ENCODE measurements at places on chromosomes 6 and 20.
A peak's percentile ranks its signal among the peaks of the same experiment; 100 is the strongest.

- no peak for DNase-seq
Measured at GRCh38 chr6:68229566-68229965, 405.5 kb upstream of the ADGRB3 start.

DNA sequence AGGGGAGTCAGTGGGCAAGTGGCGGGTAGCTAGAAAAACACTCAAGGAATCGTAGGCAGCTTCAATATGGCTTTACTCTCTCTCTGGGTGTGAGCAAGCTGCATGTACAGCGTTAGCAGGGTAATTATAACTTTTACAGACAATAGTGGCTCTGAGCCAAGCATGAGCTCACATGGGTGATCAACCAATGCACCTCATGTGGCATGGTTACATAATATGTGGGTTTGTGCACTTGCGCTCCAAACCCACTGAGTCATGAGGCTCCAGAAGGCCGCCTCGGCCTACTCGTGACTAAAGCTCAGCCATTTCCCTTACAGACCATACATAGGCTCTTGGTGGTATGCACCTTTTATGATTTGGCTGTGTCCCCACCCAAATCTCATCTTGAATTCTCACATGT, 78.4 kb upstream of the FBXL4 start:
- no peak for DNase-seq

DNA sequence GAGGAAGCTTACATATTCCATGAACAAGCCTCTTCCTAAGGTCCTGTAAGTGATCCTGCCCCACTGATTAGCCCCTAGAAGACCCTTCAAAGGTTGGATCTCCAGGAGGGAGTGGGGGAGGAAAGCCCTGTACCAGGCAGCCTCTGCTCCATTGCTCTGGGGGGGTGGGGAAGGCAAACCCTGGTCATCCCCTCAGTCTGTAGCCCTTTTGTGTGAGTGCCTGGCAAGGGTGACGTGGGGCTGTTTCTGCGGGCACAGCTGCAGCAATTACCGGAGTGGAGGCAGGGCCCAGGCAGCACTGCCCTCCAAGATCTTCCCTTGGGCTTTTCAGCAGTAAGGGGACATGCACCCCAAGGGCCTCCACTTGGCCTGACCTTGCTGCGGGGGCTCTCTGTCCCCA, at the start of gene MOG:
Gene MOG, plus strand, starts transcription at position 295 of the 400 bp plus-strand sequence. CDS start 118 bp downstream, outside the sequence.
- DNase-seq = no peak

DNA sequence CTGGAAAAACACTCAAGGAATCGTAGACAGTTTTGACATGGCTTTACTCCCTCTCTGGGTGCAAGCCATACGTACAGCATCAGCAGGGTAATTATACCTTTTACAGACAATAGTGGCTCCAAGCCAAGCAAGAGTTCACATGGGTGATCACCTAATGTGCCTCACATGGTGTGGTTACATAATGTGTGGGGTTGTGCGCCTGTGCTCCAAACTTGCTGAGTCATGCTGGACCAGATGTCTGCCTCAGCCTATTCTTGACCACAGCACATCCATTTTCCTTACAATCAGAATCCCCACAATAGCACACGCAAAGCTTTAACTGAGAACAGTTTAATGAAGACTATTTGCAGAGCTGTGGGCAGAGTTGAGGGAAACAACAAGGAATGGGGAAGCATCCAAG, 74.5 kb downstream of the ALDH8A1 start:
- no peak for DNase-seq

DNA sequence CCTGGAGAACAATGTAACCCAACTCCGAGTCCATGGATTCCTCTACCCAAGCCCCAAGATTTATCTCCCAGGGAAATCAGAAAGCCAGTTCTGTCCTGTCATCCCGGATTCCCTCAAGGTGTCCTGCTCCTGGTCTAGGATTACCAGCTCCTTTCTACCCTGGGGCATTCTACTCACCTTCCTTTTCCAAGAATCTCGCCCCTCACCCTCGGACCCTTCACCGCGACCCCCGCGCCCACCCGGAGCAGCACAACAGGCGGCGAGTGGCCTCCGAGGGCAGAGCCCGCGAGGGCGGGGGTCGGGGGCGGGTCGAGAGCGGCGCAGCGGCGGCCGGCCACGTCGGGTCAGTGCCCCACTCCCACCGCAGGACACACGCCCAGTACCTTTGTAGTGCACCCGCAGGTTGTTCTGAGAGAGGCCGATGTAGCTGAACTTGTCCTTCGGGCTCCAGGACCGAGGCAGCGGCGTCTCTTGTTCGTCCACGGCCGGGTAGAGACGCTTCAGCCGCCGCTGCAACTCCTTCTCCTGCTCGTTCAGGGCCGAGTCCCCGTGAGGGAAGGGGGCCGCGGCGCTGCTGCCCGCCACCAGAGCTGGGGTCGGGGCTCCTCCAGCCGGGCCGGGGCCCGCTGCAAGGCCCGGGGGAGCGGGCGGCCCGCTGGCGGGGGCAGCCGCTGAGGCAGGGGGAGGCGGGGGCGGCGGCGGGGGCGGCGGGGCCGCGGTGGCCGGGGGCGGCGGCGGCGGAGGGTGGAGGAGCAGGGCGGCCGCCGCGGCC, 897 bp downstream of the RANBP9 start:
- no peak for DNase-seq

DNA sequence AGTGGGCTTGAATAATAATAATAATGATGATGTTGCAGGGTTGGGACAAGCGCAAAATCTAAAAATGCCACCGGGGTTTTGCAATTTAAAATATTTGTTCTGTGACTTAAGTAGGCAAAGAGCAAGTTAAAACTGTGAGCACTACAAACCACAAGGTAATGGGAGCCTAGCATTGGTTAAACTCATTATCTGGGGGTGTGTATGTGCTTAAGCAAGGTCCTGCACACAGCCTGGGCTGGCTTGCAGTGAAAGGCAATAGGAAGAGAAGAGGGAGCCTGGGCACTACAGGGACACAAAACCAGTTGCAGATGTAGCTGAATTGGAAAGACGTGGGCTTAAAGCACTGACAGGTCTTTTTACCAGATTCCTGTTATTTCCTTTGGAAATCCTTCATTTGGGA, 11.7 kb downstream of the SIM1 start:
- no peak for DNase-seq

- no peak for DNase-seq
Measured at GRCh38 chr6:5214570-5215052, 46.1 kb downstream of the LYRM4 start.

DNA sequence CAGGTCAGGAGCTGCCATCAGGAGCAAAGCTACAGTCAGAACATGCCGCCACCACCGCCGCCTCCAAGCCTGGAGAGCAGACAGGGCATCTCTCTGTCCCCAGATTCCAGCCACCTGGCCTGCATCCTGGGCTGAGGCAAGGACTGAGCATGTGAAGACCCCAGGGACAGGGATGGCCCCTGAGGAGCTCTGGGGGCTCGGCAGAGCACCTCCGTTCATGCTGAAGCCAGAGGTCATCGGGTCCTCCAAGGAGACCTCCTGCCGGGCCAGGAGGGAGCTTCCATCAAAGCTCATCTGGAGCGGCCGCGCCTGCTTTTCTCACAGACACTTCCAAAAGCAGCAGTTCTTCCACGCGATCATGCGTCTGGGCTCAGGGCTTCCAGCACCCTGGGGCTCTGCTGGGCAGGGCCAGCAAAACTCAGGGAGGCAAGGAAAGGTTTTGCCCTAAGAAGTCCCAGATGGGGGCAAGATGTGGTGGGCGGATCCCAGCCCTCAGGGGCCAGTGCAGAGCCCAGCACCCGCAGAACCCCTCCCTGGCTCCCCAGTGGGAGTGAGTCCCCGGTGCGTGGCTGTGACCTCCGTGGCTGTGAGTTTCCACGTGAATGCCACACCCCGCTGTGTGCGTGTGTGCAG, 138.4 kb downstream of the TAF4 start:
- no peak for DNase-seq

- no peak for DNase-seq
Measured at GRCh38 chr6:28462401-28462800, 19.1 kb upstream of the ZSCAN23 start.

DNA sequence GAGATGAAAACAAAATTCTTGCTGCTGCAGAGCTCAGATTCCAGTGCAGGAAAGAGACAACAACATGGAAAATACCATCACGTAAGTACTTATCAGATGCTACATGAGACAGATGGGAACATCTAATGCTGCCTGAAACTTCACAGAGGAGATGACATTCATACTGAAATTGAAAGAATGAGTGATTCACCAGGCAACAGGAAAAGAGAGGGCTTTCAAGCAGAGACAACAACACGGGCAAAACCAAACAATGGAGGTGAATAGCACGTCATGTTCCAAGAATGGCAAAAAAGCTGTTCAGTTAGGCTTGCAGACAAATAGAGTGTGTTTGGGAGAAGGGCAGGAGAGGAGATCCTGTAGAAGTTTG, 39.3 kb downstream of the GTF2H5 start:
- no peak for DNase-seq

DNA sequence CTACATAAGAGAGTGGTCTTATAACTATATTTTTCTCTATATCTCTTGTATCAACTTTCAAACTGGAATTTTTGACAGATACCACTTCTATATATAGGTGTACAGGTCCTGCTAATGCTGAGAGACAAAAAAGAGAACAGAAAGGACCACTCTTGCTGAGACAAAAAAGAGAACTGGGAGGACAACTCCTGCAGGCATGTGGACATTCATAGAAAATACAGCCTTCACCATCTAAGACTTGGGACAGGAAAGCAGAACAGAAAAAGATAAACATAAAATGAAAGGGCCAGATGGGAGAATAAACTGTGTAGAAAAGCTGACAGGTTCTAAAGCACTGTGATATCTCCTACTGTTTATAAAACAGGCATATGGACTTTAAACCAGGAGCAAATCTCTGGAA, 541.0 kb upstream of the ADGRB3 start:
- no peak for DNase-seq

GRCh38 chr6:70844301-70844700, 112.6 kb downstream of the B3GAT2 start:
- no peak for DNase-seq

DNA sequence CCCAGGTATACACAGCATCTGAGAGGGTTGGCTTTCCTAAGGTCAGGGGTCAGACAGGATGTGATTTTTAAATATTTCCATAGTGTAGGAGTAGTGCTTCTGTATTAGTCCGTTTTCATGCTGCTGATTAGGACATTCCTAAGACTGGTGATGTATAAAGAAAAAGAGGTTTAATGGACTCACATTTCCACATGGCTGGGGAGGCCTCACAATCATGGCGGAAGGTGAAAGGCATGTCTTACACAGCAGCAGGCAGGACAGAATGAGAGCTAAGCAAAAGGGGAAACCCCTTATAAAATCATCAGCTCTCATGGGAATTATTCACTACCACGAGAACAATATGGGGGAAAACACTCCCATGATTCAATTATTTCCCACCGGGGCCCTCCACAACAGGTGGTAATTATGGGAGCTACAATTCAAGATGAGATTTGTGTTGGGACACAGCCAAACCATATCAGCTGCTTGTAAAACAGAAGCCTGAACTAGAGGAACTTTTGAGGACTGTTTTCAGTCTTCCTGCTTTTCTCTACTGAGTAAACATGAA, 91.0 kb upstream of the MEI4 start:
- no peak for DNase-seq

DNA sequence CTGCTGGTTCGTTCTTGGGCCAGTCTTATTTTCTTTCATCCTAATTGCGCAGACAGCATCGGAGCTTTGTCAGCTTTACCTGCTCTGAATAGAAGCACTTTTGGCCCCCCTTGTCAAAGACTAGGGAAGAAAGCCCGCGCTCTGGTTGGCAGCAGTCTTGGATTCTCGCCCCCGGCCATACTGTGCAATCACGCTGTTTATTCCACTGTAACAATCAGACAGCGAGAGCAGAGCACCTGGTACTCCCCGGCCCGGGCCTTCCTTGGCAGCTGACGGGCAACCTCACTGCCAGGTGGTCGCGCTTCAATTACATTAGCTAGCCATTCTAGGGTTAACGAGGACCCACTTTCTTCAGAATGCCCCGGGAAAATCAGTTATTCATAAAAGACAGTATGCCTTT, 72.6 kb downstream of the INSM1 start:
- no peak for DNase-seq

GRCh38 chr6:131654326-131654725, 17.2 kb downstream of the ENPP3 start:
- DNase-seq = no peak

- peak; percentile 64 for DNase-seq
Measured at GRCh38 chr20:35093267-35093884, 769 bp upstream of the TRPC4AP start.

DNA sequence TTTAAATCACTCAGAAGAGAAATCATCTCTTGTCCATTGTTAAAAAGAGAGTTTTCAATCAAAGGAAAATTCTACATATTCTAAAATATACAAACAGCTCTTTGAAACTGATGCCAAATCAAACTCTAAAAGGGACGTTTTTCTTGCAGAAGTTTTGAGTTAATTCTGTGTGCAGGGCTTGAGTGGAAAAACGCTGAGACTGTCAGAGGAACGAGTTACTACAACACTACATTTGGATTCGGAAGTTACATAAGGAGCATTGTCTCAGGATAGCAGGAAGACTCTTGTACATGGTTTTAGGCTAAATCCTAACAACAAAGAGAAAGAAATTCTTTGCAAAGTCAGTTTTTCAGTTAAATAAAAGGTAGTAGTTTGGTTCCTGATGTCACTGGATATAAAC, 155.7 kb upstream of the SUPT3H start:
- DNase-seq = no peak

DNA sequence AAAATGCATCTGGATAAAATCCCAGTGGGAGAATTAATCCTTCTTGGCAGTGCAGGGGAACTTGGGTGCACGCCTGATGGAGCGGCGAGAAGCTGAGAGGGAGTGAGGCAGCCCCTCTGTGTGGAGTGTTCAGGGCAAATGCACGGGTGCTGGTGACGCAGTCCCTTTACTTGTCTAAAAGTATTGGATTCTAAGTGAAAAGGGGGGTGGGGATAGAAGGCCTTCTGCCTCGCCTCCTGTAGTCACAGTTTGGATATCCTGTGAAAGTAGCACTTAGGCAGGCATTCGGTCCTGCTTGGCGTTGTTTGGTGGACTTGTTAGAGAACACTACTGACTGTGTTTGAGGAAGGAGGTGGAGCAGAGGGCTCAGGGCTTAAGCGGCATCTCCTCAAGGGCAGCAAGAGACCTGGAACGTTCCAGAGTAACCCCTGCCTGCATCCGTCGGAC, 39.3 kb downstream of the PHACTR3 start:
- DNase-seq = no peak

DNA sequence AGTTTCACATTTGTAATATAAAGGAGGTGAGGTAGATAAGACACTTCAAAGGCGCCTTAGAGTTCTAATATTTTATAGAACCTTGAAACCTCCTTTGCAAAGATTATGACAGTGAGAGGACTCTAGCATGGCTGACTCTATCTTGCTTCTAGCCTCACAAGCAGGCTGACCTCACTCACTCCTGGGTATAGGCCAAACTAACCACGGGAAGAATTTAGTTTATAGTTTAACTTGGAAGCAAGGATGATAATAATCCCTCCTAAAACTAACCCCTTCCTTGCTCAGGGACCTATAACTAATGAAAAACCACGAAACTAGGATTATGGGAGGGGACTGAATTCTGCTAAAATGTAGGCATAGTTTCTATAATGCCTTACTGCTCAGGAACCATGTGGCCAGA, 84.3 kb downstream of the FILIP1 start:
- no peak for DNase-seq

DNA sequence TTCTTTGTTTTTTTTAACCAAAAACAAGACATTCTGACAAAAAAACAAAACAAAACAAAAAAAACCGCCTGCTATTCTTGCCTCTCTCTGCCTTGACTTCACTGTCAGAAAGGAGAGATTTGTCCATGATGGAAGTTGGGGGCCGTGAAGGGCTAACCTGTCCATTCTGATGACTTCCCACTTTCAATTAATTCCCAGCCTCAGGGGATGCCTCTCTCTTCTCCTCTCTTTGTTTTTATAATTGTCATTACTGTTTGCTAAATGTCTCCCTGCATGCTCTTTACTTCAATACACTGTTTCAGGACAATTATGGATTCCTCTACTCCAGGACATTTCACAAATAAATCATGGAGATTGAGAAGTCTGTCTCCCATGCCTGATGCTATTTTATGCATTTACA, 130.5 kb upstream of the CNR1 start:
- no peak for DNase-seq
